ENCODE measurements at places on chromosomes 3 and 15.

- no peak for DNase-seq
These were observed 30.8 kb downstream of the B3GNT5 start for GRCh38 chr3:183283886-183284285.

DNA sequence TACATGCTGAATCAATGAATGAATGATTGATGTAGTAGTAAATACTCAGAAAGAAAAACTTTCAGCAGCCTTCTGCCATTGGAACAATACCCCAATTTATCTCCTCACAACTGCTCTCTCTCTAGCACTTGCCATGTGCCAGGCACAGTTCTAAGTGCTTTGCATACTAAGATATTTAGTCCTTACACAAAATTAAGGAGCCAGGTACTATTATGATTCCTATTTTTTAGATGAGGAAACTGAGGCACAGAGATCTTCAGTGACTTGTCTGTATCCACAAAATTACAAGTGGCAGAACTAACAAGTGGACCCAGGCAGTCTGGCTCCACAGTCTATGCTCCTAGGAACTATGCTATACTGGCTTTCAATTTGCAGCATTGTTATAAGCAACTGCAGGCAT is 279.2 kb downstream of the LSAMP start:
- DNase-seq, result no peak

DNA sequence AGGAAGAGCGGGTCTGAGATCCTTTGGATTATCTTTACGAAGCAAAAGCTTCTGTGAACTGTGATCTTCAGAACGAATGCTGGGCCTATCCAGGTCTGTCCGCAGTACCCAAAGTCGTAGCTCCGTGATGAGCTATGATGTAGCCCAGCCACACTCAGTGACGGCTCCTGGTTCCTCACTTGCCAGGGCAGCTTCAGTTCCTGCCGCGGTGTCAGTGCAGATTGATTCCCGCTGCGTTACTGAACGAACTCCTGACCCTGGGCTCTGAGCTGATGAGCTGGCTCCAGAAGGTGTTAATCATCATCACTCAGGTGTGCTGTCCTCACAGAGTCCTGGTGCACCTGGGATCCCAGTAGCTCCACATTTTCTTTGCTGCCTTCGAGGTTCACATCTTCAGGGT is 45.0 kb downstream of the TMEM44 start:
- DNase-seq, result no peak

- no peak for DNase-seq
These were observed 11.7 kb downstream of the SPTBN5 start for GRCh38 chr15:41881920-41882688.

DNA sequence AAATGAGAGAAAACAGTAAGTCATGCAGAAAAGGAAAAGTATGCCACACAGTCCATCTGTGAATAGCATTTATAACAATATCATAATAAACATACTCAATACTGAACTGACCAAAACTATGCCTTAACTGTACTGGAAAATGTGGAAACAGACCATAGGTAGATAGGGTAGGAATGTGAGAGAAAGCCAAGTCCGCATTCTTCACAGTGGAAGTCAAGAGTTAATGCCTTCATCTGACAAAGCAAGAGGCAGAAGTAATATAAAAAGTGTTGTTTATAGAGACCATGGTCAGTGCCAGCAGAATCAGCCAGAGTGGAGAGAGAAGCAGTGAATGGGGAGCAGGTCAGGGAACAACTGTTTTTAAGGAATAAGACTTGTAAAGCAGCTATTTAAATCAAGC is 52.3 kb downstream of the KBTBD12 start:
- DNase-seq, result no peak

DNA sequence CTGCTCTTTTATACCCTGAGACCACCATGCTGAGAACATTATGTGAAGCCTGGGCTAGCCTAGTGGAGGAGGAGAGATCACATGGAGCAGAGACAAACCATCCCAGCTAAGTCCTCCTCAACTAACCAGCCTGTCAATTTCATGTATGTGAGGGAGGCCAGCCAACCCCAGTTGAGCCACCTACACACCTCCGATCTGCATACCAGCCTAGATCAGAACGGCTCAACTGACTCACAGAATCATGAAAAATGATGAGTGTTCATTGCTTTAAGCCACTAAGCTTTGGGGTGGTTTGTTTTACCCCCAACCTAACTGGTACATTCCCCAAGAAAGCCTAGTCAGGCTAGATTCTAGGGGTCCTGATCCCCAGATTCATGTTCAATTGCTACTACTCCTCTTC is 19.4 kb upstream of the CA12 start:
- no peak for DNase-seq
